Myocyte (in vitro differentiated cells): ENCODE measurements at places on chromosomes 11 and 22. TPM values are rescaled to one million over a fixed set of nuclear protein-coding genes. Genes with fewer than 3 reads are reported as not detected.
A peak's percentile ranks its signal among the peaks of the same experiment; 100 is the strongest.

DNA sequence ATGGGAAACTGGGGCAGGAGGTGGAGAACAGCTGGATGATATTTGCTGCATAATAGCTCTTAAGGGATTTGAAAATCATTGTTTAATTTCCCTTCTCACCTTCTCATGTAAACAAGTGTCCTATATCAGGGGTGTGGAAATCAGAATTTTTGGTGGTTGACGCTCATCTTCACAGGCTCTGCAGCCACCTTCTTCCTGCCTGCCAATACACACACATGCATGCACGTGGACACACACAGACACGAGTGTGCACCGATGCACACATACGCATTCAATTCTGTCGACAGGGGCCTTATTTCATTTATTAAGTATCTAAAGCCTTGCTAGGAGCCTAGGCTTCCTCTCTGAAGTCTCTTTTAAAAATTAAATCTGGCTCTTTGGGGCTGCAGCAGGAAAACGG is 349.4 kb upstream of the NCAM1 start:
- DNase-seq = no peak

GRCh38 chr22:25399649-25400151 is 164.8 kb upstream of the GRK3 start:
- DNase-seq = no peak

GRCh38 chr22:24948356-24949202 is 2.1 kb upstream of the LHFPL7 start:
- DNase-seq = no peak

- DNase-seq = no peak
Measured at GRCh38 chr11:72228844-72229231, 4.3 kb downstream of the INPPL1 start.

DNA sequence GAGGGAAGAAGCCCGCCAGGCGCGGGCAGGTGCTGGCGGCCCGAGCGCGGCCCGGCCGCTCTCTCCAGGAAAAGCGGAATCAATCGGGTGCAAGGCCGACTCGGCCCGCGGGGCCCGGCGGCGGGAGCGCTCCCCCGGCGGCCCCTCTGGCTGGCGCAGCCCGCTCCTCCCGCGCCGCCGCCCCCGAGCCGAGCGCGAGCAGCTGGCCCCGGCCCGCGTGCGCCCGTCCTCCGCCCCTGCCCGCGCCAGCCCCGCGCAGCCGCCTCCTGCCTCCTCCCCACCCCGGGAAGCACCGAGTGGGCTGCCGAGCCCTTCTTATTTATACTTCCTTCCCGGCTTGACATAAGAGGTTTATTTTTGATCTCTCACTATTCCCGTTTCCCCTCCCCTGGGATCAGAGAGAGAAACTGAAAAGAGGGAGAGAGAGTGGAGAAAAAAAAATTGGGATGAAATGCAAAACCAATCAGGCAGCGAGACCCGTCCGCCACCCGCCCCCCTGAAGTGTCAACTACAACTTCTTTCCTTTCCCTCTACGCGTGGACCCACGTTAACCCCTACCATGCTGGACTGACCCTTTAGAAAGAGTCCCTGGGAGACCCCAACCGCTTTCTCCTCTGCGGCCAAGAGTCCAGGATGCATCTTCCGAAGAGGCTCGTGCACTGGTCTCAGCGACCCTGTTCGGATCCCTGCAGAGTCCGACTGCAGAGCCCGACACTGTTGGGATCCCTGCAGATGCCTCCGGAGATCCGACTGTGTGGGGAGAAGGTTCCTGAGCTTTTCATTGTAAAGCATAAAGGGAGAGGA is at the start of gene ADAMTS8:
ADAMTS8 (minus strand) TSS at position 294 of the 804 bp plus-strand sequence. CDS start 323 bp downstream, outside the sequence.
- no peak for DNase-seq

GRCh38 chr22:50319503-50319951 is 7.3 kb downstream of the DENND6B start:
- no peak for DNase-seq

- DNase-seq = peak; percentile 58
Measured at GRCh38 chr22:27879923-27880322, 39.1 kb downstream of the PITPNB start.

DNA sequence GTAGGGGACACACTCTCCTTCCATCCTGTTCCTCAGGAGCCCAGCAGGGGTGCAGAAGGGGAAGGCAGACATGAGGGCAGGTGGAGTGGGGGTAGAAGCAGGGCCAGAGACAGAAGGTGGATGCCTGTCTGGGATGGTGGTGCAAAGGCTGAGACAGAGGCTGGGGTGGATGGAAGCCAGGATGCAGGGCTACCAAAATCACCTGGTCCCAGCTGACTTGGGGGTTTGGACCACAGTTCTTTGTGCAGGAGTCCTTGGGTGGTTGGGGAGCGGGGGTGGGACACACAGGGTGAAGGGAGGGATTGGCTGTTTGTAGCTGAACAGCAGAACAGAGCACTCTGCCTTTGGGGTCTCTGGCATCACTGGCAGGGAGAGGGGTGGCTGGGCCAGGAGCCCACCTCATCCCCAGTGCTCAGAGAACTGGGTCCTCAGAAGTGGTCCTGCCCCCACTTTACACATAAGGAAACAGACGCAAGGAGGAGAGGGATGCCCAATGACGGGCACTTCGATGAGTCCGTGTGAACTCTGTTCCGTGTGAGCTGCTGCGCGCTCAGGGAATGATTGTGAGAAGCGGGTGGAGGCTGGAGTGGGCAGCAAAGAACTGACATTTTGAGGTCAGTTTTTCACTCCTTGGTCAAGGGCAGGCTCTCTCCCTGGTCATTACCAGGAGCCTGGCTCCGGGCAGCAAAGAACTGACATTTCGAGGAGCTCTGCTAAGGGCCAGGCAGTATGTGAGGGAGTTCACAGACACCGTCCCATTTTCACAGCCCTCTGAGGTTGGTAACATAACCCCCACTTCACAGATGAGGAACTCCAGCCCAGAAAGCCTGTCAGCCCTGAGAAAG is 1.9 kb downstream of the TAGLN start:
- DNase-seq = peak; percentile 35

DNA sequence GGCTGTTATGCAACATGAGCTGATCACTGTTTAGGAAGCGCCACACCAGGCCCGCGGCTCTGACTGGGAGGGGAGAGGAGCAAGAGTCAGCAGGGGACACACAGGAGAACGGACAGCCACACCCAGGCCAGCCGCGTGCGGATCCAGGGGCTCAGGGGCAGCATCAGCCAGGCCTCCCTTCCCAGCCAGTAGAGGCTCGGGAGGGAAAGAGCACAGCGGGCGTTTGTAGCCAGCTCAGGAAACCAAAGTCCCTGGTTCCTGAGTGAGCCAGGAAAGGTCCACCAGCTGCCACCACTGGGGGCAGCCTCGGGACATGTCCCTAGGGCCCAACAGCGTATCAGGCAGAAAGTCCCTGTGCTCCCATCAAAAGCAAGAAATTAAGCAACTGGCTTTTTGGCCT is 71.8 kb upstream of the PITPNB start:
- peak; percentile 22 for DNase-seq

Gene APOA1
- total RNA-seq = 0.16 TPM in 1 of 2 replicates, not detected in the other

Gene MS4A12
- total RNA-seq = 0.19 TPM in 1 of 2 replicates, not detected in the other

Gene DBX1
- not detected in 2 replicates for total RNA-seq

Gene APOL6
- total RNA-seq = 7.0 and 7.1 TPM in 2 replicates

Gene KCNJ1
- total RNA-seq = 0.29 TPM in 1 of 2 replicates, not detected in the other

Gene OR8G1
- total RNA-seq = not detected in 2 replicates

Gene PIH1D2
- total RNA-seq = 1.1 and 1.5 TPM in 2 replicates

Gene KCTD14
- 0.35 and 1.2 TPM in 2 replicates for total RNA-seq

Gene OR51E1
- not detected in 2 replicates for total RNA-seq

Gene GPHA2
- not detected in 2 replicates for total RNA-seq

Gene CRYBB3
- not detected in 2 replicates for total RNA-seq

Gene TRIM49
- total RNA-seq = not detected in 2 replicates
